ENCODE measurements at places on chromosomes 3 and 15.

GRCh38 chr3:11691767-11692531 is 48.2 kb upstream of the VGLL4 start:
- no peak for DNase-seq

- no peak for DNase-seq
Observed at GRCh38 chr3:170714562-170715535, 129.0 kb upstream of the SLC7A14 start.

DNA sequence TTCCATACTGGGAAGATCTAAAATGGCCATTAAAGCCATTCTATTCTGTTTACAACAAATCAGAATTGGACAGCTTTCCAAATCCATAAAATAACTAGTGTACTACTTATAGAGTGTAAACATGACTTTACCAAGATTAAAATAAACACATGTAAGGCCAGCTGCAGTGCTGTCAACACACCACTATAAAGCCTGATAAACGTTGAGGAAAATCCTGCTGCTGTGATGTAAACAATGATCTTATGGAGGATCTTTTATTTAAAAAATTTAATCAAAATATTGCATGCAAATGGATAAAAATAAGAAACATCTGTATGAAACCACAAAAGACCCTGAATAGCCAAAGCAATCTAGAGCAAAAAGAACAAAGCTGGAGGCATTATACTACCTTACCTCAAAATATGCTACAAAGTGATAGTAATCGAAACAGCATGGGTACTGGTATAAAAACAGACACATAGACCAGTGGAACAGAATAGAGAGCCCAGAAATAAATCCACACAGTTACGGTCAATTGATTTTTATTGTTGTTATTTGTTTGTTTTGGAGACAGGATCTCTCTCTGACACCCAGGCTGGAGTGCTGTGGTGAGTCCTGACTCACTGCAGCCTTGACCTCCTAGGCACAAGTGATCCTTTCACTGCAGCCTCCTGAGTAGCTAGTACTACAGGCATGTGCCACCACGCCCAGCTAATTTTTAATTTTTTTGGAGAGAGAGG is 428.8 kb upstream of the C2CD4B start:
- DNase-seq = no peak

GRCh38 chr15:25761971-25762662 is 101.0 kb downstream of the ATP10A start:
- no peak for DNase-seq

GRCh38 chr3:121330118-121330517 is 215.7 kb downstream of the POLQ start:
- DNase-seq = no peak

GRCh38 chr3:54305409-54306099 is 183.2 kb downstream of the CACNA2D3 start:
- DNase-seq = no peak

Data from A673 (cell line).